ENCODE measurements at places on chromosomes 1 and 21.

DNA sequence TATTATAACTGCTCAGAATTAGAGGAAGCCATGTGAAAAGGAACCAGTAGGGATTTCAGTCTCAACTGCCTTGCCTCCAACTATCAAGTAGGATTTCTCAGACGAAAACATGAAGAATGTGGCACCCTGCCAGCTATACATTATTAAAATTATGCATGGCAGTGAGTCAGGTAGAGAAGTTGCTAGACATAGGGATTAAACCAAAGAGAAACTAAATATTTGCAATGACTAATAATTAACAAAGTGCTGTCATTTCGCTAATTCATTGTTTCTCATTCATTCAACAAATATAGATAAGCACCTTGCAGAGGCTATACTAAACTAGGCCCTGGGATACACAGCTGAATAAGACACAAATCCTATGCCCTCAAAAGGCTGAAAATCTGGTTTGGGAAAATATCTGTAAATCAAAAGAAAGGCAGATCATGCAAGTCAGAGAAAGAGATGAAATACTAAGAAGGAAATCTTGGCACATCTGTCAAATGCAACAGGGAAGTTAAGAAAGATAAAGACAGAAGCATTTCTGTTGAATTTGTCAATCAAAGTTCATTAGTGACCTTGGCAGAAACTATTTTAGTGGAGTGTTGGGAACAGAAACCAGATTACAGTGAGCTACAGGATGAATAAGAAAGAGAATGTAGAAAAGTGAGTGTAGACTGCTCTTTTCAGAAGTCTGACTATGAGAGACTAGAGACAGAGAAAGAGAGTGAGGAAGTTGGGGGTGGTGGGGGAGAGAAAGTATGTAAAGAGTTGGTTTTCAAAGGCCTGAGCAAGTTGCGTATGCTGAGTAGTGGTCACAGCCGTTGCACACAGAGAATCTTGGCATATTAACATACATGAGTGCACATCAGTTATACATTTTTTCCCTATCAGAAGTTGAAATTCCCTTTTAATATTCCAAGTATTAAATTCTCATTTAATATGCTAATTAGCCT, 14.7 kb upstream of the NBPF11 start:
- DNase-seq = no peak

DNA sequence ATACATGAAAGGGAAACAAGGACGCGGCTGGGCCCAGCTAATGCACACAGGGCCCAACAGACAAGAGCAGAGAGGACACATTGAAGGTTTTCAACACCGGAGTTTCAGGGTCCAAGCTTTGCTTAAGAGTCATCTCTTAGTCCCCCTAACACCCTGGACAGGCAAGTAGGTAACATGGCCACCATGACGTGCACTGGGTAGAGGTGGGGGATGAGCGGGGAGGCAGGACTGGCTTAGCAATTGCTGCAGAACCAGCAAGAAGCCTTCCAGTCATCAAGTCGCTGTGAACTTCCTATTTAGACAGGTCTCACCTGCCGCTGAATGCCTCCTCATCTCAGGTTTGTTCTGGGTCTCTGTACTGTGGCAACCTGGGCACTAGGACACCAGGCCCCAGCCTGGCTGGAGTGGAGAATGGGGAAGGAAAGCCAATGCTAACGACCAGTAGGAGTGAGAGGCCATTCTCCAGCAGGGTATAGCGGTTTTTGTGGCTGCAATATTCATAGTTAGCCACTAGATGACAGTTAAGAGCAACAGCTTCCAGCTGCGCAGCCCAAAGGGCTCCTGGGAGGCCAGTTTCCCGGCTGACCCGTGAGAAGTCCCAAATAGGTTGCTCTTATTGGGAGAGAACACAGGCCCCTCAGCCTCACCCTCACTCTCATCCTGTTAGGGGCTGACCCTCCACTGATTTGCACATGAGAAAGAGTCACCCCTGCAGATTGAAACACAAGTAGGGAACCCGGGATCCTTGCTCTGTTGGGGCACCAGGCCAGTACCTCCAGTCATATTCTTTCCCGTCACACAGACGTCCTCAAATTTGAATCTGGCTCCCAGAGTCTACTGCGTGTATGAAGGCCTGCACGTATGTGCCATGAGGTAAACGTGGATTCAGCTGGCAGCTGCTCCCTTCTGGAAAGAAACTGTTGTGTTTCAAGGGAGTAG, 6.0 kb upstream of the PIGC start:
- DNase-seq = peak; percentile 83

- no peak for DNase-seq
Measured at GRCh38 chr1:168554603-168555483, 11.0 kb upstream of the XCL2 start.

GRCh38 chr1:18642278-18643095, 11.8 kb downstream of the PAX7 start:
- no peak for DNase-seq

GRCh38 chr1:233904633-233905415, at the start of gene SLC35F3:
Gene SLC35F3, plus strand, starts transcription at chr1:233904676.
- peak; percentile 6 for DNase-seq

DNA sequence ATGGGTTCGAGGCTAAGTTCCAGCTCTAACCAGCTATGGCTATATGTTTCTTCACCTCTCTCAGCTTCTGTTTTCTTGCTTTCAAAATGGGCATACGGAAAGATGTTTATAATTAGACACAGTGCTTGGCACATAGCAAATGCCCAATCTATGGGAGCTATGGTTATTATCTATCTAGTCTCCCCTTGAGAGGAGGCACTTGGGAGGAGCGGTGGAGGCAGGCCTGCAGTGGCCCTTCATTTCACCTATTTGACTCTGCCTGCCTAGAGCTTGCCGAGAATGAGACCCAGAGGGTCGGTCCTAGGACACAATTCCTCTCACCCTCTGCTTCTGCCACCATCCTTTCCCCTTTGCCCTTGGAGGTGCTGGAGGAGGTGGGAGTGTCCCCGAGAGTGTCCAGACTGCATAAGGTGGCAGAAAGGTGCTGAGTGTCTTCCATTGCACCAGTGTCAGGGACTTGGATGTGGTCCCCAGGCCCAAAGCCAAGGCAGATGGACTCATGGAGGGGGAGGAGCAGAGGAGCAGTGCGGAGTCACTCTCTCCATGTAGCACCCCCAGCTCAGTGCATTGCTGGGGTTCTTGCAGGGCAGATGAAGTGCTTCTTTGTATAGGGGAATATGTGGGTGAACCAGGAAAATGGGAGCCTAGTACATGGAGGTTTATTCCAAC, 9.0 kb downstream of the LGR6 start:
- DNase-seq = no peak

DNA sequence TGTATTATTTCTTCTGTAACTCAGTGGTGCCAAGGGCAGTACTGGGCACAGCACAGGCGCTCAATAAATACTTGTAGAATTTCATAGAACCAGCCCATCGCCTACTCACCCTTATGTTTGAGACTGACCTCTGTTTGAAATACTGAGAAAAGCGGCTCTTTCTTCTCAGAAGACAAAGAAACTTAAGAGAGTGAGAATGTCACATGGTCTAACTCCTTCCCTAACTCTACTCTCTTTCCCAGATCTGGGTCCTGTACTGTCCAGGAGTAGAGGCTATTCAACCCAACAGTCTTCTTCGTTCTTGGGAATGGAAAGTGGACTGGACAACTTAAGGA, 4.2 kb downstream of the IGSF8 start:
- no peak for DNase-seq

DNA sequence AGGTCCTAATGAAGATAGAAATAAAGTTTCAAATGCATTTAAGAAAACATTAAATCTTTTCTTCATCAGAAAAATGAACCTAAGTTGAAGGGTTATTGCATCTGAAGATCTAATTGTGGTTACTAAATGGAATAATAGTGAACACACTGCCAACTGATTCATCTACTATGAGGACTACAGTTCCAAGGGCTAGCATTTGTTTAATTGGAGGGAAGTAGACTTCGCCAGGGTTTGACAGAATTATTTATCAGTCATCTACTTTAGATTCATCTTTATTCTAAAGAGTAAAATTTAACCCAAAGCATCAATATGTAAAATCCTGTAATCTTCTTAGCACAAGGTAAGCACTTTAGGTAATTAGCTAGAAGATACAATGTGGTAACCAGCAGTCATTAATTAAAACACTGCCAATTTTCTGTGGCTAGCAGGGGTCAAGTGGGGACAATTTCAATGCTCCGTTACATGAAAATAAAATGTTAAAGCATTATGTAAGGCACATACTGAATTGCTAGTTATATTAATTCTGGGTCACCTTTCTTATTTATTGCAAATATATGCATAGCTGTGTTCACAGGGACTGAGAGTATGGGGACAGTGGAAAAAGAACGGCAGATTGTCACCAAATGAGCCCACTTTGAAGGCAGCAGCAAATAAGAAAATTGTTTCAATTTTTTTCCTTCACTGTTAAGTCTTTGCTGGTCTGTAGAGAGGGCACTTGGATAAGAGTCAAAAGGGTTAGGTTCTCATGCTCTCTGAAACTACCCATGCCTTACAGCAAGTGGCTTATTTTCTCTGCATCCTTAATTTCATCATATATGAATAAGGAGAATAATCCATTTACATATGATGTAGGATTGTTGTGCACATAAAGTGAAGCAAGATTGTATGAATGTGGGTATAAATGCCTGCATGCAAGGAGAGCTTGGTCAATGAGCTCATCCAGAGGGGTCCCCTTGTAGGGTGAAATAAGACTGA, 416.0 kb downstream of the PCP4 start:
- DNase-seq = no peak

DNA sequence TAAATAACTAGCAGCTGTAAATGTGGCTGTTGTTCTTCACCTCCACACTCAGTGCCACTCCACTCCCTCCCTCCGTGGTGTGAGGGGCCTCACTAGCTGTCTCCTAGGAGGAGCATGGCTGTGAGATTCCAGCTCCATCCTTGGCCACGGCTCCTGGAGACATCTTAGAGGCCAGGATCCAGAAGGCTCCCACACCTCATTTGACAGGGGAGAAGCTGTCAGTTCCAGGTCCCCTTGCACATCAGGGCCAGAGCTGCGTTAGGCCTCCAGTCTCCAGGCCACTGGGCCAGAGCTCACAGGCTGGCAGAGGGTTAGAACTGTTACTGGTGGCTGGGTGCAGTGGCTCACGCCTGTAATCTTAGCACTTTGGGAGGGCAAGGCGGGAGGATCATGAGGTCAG, 15.0 kb downstream of the PCSK9 start:
- no peak for DNase-seq

DNA sequence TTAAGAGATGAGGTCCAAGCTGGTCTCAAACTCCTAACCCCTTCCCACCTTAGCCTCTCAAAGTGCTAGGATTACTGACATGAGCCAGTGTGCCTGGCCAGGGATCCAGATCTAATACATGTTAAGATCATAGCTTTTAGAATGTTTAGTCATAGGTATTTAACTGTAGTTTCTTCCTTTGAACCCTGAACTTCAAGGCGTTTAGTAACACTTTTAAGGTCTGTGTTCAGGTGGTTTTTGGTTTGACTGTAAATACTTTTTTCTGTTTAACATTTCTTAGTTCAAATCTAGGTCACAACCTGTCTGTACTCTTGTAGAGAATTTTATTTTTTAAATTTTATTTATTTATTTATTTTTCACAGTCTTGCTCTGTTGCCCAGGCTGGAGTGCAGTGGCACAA, 28.1 kb downstream of the RAP1A start:
- DNase-seq = no peak

DNA sequence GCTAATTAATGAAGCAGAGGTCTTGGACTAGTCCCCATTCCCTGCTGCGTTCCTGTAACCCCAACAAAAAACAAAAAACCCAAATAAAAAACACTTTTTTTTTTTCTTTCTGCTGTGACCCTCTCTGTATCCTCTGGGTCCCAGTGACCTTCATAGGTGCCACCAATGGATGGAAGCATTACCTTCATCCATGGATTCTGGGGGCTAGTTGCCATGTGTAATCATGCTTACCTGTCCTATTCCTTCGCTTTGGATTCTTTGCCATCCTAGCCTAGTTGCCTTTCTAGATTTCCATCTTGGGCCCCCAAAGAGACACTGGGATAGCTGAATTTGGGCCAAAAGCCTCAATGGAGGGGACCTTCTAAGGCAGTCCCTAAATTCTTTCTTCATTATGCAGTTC, 1208.7 kb downstream of the BRINP3 start:
- DNase-seq = no peak

GRCh38 chr1:64699327-64699726, 45.5 kb upstream of the RAVER2 start:
- no peak for DNase-seq

DNA sequence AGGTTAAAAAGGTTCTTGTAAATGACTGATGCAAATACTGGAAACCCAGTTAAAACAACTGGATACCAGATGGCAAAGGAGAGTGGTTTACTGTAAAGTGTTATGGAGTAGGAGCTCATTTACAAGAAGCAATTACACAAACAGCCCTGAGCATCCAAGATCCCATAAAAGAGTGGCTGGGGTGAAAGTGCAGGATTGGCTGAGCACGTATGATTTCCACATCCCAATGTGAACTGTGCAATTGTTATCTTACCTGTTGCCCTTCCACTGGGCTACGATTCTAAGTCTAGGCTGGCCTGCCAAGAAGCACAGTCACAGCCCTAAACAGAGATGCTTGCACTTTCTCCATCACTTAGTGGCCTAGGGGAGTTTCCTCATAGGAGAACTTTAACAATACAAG, 277.6 kb upstream of the RUNX1 start:
- DNase-seq = peak; percentile 41

GRCh38 chr21:42983103-42983502, 8.7 kb downstream of the PKNOX1 start:
- DNase-seq = no peak

DNA sequence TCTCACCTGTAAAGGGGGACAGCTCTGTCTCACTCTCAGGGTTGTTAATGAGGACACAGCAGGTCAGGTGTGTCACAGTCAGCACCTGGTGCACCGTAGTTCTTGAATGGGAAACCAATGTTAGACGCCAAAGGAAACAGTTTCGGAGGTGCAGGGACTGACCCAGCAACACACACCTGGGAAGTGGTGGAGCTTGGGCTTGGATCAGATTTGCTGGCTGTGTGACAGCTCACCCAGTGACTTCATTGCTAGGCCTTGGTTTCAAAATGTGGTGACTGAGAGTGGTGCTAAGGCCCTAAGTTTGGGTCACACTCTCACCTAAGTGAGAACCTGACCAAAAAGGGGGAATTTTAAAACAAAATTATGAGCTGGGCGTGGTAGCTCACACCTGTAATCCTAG, 34.9 kb downstream of the ALPL start:
- no peak for DNase-seq

DNA sequence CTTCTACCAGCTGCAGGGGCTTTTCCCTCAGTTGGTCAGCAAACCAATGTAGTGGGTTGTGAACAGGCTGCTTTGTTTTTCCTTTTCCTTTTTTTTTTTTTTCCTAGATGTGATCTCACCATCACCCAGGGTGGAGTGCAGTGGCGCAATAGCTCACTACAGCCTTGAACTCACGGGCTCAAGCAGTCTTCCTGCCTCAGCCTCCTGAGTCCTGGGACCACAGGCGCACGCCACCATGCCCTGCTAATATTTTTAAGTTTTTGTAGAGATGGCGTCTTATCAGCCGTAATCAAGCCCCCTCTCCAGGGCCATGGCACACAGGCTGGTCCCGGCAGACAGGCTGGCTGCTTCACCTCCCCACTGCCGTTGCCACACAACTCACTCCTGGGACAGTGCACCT, 3.4 kb upstream of the TRIM11 start:
- peak; percentile 64 for DNase-seq

DNA sequence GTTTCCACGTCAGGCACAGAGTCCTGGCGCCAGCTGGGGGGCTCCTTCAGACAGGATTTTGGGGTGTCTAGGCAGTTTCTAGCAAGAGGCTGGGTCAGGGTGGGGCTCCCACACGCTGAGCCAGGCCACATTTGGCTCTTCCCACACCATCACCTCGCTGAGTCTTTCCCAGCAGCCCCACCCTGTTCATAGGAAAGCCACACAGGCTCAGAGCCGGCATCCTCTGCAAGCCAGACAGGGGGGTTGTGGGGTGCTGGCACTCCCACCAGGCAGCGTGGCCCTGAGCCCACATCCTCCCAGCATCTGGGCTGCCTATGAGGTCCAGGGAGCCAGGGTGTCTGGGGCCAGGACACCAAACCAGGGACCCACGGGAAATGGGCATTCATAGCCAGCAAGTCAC, 2.8 kb upstream of the GPR153 start:
- DNase-seq = peak; percentile 58
